ENCODE measurements at places on chromosomes 11 and 22.

GRCh38 chr11:65653229-65654225 lies 9.2 kb downstream of the RELA start:
- DNase-seq, result no peak

DNA sequence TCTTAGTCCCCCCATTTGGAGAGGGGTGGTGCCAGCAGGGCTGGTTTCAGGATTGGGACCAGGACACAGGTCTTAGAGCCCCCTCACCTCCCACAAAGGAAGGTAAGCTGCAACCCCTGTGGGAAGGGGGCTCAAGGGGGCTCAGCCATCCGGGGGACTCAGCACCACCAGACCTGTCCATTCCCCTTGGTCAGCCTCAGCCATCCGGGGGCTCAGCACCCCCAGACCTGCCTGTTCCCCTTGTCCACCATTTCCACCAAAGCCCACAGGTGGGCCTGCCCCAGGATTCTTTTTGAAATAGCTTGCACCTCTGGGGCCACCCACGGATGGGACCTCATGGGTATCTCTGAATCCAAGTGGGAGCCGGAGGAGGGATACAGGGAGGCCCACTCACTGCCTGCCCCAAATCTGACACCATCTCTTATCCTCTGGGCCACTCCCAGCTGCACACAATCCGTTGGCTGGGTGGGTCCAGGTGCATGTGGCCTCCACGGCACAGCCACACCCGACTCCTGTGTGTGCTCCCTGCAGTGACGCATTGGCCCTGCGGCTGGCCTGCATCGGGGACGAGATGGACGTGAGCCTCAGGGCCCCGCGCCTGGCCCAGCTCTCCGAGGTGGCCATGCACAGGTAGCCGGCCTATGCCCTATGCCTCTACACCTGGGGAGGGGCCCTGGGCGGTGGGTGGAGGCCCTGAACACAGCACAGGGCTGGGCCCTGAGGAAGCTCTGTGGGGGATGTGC lies 15.9 kb downstream of the MCAT start:
- no peak for DNase-seq

GRCh38 chr11:117096201-117096991 lies 1.8 kb downstream of the SIK3 start:
- no peak for DNase-seq

GRCh38 chr11:9660886-9661285 lies 3.0 kb upstream of the SWAP70 start:
- DNase-seq, result no peak

- DNase-seq, result no peak
Observed at GRCh38 chr22:25448435-25449051, 115.9 kb upstream of the GRK3 start.

DNA sequence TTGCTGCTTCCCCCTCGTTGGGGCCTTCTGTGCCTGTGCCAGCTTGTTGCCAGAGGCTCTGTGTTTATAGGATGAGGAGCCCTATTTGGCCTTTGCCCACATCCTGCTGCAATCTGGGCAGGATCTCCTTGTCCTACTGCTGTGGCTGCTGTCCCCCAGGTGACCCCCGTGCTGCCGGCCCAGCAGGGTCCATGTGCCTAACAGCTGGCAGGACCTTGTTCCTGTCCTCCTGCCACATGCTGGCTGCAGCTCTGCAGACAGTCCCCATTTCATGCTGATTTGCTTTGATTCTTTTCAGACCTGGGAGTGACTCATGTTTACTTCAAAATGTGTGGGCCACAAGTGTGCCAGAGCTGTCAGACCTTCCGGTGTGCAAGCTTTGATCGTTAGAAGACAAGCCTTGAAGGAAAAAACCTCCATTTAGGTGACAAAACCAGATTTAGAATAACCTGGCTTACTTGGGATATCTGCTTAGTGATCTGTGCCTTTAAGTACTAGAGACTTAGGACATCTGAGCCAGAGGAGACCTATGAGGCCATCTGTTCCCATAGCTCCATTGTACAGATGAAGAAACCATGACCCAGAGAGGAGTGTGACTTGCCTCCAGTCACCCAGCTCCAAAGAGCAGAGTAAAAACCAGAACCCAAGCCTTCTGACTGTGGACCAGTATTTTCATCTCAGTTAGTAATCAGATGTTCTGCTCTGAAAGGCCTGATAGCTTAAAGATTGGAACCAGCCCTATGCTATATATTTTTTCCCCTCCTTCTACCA lies 11.1 kb downstream of the NAV2 start:
- no peak for DNase-seq

DNA sequence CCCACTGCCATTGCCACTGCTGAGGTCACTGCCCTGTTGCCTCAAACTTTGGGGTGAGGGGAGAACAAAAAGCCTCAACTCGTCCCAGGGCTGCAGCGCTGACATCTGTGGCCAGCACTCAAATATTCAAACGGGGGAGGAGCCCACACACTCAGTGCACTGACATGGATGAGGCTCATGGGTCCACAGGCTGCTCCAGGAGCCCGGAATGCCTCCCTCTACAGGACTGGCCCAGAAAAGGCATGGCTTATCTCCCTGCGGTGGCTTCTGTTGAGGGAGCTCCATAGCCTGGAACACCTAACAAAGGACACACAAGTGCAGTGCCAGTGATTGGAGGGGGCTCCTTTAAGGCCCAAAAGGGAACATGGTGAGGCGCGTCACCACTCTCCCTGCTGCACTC lies 341.1 kb upstream of the LUZP2 start:
- no peak for DNase-seq

- no peak for DNase-seq
Observed at GRCh38 chr11:128937480-128937879, 5.2 kb downstream of the TP53AIP1 start.

DNA sequence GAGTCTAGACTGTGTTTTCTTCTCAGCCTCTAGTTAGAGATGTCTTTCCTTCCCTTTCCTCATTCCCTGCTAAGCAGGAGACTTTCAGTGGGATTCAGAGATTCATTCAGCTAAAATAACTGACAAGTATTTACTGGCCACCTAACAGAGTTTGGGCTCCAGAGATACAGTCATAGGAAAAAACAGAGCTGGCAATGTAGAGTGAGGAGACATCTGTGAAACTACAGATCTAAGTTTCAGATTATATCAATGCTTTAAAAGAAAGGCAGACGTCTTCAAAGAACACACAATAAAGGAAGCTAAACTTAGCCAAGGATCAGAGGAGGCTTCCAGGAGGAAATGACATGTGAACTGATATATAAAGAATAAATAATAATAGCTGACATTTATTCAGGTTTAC lies 355.6 kb upstream of the DDI1 start:
- no peak for DNase-seq

DNA sequence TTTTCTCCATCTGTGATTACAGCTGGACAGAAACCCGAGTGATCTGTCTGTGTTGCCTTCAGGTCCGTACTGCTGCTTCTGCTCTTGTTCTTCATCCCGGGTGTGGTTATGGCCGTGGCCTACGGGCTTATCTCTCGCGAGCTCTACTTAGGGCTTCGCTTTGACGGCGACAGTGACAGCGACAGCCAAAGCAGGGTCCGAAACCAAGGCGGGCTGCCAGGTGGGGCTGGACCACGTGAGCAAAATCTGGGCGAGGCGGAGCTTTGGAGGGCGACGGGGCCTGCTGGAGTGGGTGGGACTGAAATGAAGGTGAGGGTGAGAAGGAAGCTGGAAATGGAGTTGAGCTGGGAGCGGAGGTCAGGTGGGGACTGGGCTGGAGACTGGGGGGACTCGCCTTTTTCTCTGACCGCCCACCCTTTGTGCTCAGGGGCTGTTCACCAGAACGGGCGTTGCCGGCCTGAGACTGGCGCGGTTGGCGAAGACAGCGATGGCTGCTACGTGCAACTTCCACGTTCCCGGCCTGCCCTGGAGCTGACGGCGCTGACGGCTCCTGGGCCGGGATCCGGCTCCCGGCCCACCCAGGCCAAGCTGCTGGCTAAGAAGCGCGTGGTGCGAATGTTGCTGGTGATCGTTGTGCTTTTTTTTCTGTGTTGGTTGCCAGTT lies 11.1 kb downstream of the CCKBR start:
- no peak for DNase-seq

GRCh38 chr22:46323162-46323561 lies 12.4 kb upstream of the TRMU start:
- no peak for DNase-seq

GRCh38 chr11:4891996-4892640 lies 10.4 kb downstream of the OR51T1 start:
- DNase-seq, result no peak
